ENCODE measurements at places on chromosomes 12 and 14. TPM values are rescaled to one million over a fixed set of nuclear protein-coding genes. Genes with fewer than 3 reads are reported as not detected.

KCNA5 gene
- polyA plus RNA-seq = not detected

GRCh38 chr12:99435095-99435791 lies 212.3 kb upstream of the GARIN6 start:
- no peaks in the 10 kb centered on the region for H3K4me1 ChIP-seq
- no peak overlapping the region for H3K4me3 ChIP-seq
- no peak overlapping the region for H3K27ac ChIP-seq

GRCh38 chr12:14691560-14691959 lies 4.8 kb downstream of the GUCY2C start:
- no peaks in the 10 kb centered on the region for H3K4me1 ChIP-seq
- H3K27ac ChIP-seq = no peak overlapping the region
- H3K27me3 ChIP-seq = no peaks in the 10 kb centered on the region
- no peak overlapping the region for H3K4me3 ChIP-seq
- H3K36me3 ChIP-seq = no peaks in the 10 kb centered on the region

DNA sequence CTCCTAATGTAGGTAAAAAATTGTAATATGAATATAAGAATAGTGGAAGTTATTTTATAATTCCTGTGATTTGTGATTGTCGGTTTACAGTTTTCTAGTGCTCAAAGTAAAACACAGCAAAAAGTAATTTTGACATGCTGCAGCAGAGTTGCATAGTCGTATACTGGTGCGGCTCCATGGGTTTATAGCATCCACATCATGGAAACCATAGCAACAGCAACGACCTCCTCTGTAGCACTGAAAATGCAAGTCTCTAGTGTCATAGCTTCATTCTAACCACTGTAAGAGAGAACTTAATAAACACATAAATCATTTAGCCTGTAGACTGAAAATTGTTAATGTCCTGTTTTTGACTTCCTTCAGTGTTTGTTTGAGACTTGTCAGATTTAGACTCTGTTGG lies 574.3 kb downstream of the KCNH5 start:
- no peaks in the 10 kb centered on the region for H3K36me3 ChIP-seq
- no peaks in the 10 kb centered on the region for H3K4me1 ChIP-seq
- no peak for DNase-seq
- H3K27ac ChIP-seq = no peak overlapping the region
- H3K27me3 ChIP-seq = no peaks in the 10 kb centered on the region

GDF3 gene
- polyA plus RNA-seq = 3.1 TPM

EID3 gene
- 1.5 TPM for polyA plus RNA-seq

CDC42BPB gene
- polyA plus RNA-seq = 82.6 TPM

- DNase-seq = peak; percentile 62
- no peaks in the 10 kb centered on the region for H3K36me3 ChIP-seq
- H3K27ac ChIP-seq = no peak overlapping the region
Measured at GRCh38 chr12:65232476-65233077, 45.9 kb upstream of the MSRB3 start.

All from endothelial cell of umbilical vein (primary cell).